ENCODE measurements at places on chromosomes 2 and 18. TPM values are rescaled to one million over a fixed set of nuclear protein-coding genes. Genes with fewer than 3 reads are reported as not detected.
A peak's percentile ranks its signal among the peaks of the same experiment; 100 is the strongest.

ING5 gene
- 41.0 TPM for total RNA-seq

SP140 gene
- total RNA-seq, result 95.1 TPM

ABCB11 gene
- total RNA-seq, result not detected

DCDC2C gene
- total RNA-seq, result not detected

FASTKD1 gene
- total RNA-seq, result 42.7 TPM

GAREM2 gene
- total RNA-seq, result 1.1 TPM

DNA sequence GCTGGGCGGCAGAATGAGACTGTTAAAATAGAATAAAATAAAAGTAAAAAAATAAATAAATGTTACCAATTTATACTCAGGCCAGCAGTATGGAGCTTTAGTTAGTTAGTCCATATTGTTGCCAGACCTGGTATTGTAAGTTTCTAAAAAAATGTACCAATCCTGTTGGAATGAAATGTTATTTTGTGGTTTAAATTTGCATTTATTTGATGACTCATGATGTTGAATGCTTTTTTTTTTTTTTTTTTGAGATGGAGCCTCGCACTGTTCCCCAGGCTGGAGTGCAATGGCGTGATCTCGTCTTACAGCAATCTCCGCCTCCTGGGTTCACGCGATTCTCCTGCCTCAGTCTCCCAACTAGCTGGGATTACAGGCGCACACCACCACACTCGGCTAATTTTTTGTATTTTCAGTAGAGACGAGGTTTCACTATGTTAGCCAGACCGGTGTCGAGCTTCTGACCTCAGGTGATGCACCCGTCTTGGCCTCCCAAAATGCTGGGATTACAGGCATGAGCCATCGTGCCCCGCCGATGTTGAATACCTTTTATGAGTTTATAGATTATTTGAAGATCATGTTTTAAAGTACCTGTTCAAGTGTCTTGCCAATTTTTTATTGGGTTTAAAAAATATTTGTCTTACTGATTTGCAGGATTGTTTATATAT lies 5.7 kb upstream of the PTPRN start:
- H3K4me3 ChIP-seq, result no peak overlapping the region
- no peaks in the 10 kb centered on the region for H3K36me3 ChIP-seq
- no peak overlapping the region for H3K27ac ChIP-seq
- DNase-seq, result no peak
- H3K27me3 ChIP-seq, result peaks cover 17% of the 10 kb centered on the region
- no peaks in the 10 kb centered on the region for H3K4me1 ChIP-seq

DNA sequence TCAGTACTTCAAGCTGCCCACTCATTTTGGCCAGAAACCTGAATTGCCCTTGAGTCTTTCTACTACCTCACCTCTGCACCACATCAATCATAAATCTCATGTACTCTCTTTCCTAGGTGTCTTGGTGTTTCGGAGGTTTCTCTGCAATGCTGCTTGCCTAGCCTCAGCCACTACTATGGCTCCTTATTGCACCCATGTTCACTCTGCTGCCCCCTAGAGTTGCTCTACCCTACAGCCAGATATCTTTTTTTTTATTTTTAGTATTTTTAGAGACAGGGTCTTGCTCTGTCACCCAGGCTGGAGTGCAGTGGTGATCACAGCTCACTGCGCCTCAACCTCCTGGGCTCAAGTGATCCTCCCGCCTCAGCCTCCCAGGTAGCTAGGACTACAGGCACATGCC lies 413.0 kb downstream of the PTPRM start:
- H3K27me3 ChIP-seq, result no peaks in the 10 kb centered on the region
- H3K4me1 ChIP-seq, result no peaks in the 10 kb centered on the region
- DNase-seq, result no peak
- H3K27ac ChIP-seq, result no peak overlapping the region
- no peaks in the 10 kb centered on the region for H3K36me3 ChIP-seq
- no peak overlapping the region for H3K4me3 ChIP-seq

GRCh38 chr2:47339745-47340541 lies 63.0 kb upstream of the MSH2 start:
- no peak overlapping the region for H3K4me3 ChIP-seq
- no peaks in the 10 kb centered on the region for H3K36me3 ChIP-seq
- peaks cover 6% of the 10 kb centered on the region for H3K27me3 ChIP-seq

DNA sequence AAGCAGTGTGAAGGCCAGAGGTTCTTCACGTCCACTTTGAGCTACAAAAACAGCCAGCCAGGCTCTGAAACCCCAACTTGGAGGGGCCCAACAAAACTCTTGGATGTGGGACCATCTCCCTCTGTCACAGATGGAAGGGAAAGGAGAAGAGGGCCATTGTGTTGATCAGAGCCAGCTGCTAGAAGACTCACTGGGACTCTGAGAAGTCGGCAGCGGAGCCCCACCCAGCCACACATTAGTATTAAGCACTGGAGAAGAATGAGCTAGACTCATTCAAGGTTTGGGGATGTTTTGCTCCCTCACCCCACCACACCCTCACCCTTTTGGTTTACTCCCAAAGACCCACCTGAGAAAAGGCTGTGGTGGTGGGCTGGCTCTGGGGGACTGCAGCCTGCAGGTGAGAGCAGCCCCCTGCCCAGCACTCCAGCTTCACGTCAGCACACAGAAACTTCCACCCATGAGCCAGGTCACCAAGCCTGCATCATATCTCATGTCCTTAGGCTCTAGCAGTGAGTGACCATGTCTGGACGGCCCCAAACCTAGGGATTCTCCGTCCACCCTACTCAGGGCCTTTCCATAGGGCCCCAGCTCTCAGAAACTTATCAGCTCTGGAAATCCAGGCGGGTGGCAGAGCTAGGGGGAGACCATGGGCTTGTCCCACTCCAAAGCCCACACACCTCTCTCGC lies 12.6 kb downstream of the TEX51 start:
- H3K4me1 ChIP-seq, result no peaks in the 10 kb centered on the region
- H3K27me3 ChIP-seq, result no peaks in the 10 kb centered on the region
- no peaks in the 10 kb centered on the region for H3K36me3 ChIP-seq
- H3K27ac ChIP-seq, result no peak overlapping the region
- no peak for DNase-seq

GRCh38 chr2:231037202-231037730 lies at the start of gene C2orf72:
C2orf72 (plus strand) TSS chr2:231037523; CDS start chr2:231037566, 43 bp downstream.
- H3K4me1 ChIP-seq, result no peaks in the 10 kb centered on the region
- DNase-seq, result no peak
- peaks cover 63% of the 10 kb centered on the region for H3K27me3 ChIP-seq
- no peak within 1 kb of the TSS for H3K27ac ChIP-seq

- DNase-seq, result no peak
- H3K36me3 ChIP-seq, result no peaks in the 10 kb centered on the region
- H3K4me3 ChIP-seq, result no peak overlapping the region
- no peaks in the 10 kb centered on the region for H3K27me3 ChIP-seq
- peaks cover 21% of the 10 kb centered on the region for H3K4me1 ChIP-seq
- no peak overlapping the region for H3K27ac ChIP-seq
These were observed 2.3 kb downstream of the MYO1B start for GRCh38 chr2:191247381-191248057.

DNA sequence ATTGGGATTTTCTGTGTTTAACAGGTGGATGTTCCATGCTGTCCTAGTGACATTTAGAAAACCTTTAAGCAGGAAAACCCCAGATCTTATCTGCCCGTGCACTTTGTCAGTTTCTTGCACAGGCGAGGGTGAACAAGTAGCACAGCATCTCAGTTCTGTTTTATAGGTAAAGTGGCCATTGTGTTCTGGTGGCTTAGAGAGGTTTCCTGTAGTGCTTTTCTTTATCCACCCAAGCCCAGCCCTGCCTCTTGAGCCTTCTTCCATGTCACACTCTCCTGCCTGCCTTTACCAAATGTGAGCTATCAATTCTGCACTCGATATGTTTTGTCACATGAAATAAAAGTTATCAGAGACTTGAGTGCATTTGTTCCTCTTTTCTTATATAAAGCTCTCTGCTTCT lies 135.3 kb upstream of the NOSTRIN start:
- no peak overlapping the region for H3K27ac ChIP-seq
- no peak for DNase-seq
- H3K36me3 ChIP-seq, result peaks cover 8% of the 10 kb centered on the region
- H3K4me1 ChIP-seq, result peaks cover 25% of the 10 kb centered on the region

DNA sequence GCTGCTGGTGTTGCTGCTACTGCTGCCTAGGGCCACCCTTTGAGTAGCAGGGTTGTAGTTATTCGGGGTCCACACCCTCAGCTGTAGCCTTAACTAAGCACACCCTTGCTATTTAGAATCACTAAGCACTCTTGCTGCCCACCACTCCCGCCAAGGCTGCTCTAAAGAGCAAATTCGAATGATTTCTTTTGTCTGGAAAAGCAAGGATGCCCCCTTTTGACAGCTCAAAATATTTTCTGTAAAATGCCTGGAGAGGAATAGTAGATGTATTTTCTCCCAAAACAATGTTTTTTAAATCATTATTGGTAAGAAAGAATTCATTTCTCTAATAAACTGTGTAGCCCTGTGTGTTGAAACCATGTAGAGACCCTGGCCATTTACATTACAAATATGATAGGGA lies 80.8 kb upstream of the PAPOLG start:
- DNase-seq, result no peak
- no peaks in the 10 kb centered on the region for H3K36me3 ChIP-seq
- H3K4me1 ChIP-seq, result no peaks in the 10 kb centered on the region
- H3K27me3 ChIP-seq, result no peaks in the 10 kb centered on the region
- H3K27ac ChIP-seq, result no peak overlapping the region

DNA sequence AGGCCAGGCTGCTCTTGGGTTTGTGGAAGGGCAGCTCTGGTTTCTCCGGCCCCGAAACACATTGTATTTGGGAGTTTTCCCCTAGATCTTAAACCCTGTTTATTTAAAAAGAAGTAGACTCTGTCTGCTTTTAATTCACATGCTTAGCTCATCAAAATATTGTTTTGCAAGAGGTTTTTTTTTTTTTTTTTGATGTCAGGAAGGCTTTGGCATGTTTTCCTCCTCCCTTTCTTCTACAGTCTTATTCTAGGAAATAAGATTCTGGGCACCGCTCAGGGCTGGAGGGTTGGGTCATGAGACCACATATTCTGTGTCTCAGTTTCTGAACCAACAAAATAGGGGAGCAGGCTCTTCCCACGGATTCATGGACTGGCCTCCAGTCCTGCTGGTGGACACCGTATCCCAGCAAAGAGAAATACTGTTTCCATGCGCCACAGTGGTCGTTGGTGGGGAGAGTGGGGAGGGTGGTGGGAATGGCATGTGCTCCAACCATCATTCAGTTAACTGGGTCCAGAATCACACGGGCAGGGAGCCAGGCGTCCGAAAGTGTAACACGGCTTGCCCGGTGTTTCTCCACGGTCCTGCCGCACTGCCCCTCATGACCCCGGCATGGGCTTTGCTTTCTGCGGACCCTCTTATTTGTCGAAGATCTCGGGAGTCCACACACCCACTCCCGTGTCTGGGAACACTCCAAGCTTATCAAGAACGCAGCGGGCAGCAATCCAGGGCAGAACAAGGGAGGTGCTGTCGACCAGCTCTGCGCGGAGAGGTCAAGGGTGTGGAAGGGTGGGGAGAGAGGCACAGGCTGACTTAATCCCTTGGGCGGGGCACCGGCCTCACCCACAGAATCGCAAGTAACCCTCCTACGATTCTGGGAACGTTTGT lies 176.7 kb downstream of the GLI2 start:
- no peak overlapping the region for H3K27ac ChIP-seq

- H3K4me1 ChIP-seq, result no peaks in the 10 kb centered on the region
- no peak overlapping the region for H3K27ac ChIP-seq
- H3K27me3 ChIP-seq, result peaks cover 2% of the 10 kb centered on the region
- H3K4me3 ChIP-seq, result no peak overlapping the region
- DNase-seq, result no peak
These were observed 62.7 kb upstream of the GALNT5 start for GRCh38 chr2:157194844-157195243.

DNA sequence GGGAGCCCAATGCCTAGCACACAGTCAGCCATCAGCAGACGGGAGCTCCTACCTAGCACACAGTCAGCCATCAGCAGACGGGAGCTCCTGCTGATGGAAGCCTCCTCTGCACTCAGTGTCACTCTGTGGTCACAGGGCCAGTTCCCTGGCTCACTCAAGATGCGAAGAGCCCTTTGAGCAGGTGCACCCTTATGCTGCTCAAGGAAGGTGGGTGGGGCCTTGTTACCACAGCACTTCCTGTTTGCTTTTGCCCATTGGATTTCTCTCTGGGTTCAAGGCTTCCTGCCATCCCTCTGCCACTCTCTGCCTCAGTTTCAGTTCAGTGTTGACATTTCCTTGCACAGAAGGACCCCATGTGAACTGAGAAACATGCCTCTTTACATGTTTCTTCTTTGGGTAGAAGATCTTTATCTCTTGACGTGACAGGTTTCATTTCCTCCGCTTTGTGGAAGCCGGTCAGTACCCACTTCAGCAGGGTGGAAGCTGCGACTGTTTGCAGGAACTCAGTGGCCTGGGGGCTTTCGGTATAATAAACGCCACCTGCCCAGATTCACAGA lies 11.6 kb downstream of the TRIB2 start:
- peak; percentile 78 for DNase-seq
- H3K4me1 ChIP-seq, result peaks cover 79% of the 10 kb centered on the region
- H3K27ac ChIP-seq, result peak overlapping the region; percentile 48
- H3K4me3 ChIP-seq, result peak overlapping the region; percentile 56

DNA sequence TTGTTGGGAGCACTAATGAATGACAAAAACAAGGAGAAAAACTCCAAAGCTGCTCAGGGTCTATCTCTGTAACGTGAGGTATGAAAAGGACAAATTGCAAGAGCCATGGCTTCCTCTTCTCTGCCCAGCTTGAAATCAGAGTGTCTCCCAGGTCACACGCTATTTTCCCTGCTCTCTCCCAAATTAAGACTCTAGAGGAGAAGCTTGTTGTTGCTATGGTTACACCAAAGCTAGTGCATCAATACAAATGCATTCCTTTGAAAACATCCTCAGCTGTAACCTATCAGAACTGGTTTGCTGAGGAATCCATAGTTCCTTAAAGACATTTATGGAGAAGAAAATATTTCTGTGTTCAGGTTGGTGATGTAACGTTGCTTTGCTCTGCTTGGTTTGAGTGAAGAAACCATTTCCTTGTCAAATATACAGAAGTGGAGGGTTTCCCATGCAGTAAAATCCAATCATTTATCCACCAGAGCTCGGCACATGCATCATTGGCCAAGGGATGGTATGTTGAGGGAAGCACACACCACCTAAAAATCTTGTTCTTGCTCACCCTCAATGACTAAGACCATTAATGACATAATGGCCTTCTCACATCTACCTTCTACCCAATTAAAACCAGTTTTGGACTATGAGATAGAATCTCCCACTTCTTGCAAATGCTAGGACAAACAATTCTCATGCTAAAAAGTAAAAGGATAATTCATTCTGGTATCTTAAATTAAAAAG lies 2135.6 kb upstream of the CELF4 start:
- H3K27ac ChIP-seq, result no peak overlapping the region
- H3K36me3 ChIP-seq, result no peaks in the 10 kb centered on the region
- no peak for DNase-seq
- no peak overlapping the region for H3K4me3 ChIP-seq

DNA sequence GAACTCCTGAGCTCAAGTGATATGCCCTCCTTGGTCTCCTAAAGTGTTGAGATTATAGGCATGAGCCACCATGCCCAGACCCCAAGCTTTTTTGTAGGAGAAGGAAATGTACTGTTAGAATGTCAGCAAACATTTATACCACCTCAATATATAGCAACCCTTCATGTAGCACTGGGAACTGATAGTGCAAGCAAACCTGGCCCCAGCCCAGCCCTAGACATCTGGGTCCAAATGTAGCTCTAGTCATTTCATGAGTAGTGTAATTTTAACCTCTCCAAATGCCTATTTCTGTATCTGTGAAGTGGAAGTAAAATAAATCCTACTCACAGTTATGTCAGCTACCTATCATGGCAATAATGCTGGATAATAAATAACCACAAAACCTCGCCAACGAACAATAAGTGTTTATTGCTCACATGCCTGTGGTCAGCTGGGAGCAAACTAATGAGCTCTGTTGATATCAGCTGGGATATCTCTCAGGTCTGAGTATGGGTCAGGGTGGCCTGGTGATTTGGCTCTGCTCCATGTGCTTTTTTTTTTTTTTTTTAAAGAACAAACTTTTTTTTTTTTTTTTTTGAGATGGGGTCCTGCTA lies 180.4 kb downstream of the CD8B2 start:
- no peak for DNase-seq
- H3K36me3 ChIP-seq, result no peaks in the 10 kb centered on the region
- H3K27me3 ChIP-seq, result peaks cover 9% of the 10 kb centered on the region
- no peak overlapping the region for H3K27ac ChIP-seq
- H3K4me3 ChIP-seq, result no peak overlapping the region
